ENCODE measurements at places on chromosomes 1 and 21.

DNA sequence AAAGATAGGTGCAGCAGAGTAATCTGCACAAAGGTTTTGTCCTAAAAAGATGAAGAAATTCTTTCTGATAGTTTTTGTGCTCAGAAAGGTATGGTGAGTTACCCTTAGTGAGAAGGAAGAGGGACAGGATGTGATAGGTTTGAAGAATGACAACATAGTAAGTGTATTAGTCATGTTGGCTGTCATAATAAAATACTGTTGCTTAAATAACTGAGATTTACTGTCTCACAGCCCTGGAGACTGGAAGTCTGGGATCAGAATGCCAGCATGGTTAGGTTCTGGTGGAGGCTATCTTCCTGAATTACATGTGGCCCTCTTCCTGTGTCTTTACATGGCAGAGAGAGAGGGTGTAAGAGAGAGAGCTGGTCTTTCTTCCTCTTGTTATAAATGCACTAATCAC lies 965.2 kb downstream of the TTLL7 start:
- DNase-seq = peak; percentile 79
- H3K36me3 ChIP-seq = no peaks in the 10 kb centered on the region
- peaks cover 21% of the 10 kb centered on the region for H3K4me1 ChIP-seq
- H3K4me3 ChIP-seq = no peak overlapping the region
- no peaks in the 10 kb centered on the region for H3K27me3 ChIP-seq

- no peak for DNase-seq
- no peaks in the 10 kb centered on the region for H3K4me1 ChIP-seq
- no peaks in the 10 kb centered on the region for H3K36me3 ChIP-seq
- no peak overlapping the region for H3K4me3 ChIP-seq
- no peak overlapping the region for H3K27ac ChIP-seq
Measured at GRCh38 chr1:213492161-213493041, 441.4 kb downstream of the RPS6KC1 start.

DNA sequence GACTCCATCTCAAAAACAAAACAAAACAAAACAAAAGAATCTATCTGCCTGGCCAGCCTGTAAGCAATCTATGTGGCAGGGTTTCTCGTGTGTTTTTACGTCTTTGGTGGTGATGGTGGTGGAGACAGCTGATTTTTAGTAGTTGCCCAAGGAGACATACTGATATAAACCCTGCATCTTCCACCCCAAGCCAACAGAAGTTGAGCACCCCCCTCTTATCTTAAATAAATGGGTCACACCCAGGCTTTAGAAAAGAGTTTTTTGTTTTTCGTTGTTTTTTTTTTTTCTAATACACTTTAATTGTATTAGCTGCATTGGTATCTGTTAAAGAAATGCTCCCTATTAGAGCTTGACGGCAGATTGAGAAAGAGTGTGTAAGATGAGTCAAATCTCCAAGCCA lies 134.7 kb downstream of the GLUL start:
- H3K27ac ChIP-seq = no peak overlapping the region
- no peaks in the 10 kb centered on the region for H3K27me3 ChIP-seq
- peaks cover 10% of the 10 kb centered on the region for H3K4me1 ChIP-seq
- no peak overlapping the region for H3K4me3 ChIP-seq
- no peaks in the 10 kb centered on the region for H3K36me3 ChIP-seq

GRCh38 chr1:27555700-27556424 lies 48.1 kb downstream of the AHDC1 start:
- H3K4me3 ChIP-seq = no peak overlapping the region
- DNase-seq = no peak

DNA sequence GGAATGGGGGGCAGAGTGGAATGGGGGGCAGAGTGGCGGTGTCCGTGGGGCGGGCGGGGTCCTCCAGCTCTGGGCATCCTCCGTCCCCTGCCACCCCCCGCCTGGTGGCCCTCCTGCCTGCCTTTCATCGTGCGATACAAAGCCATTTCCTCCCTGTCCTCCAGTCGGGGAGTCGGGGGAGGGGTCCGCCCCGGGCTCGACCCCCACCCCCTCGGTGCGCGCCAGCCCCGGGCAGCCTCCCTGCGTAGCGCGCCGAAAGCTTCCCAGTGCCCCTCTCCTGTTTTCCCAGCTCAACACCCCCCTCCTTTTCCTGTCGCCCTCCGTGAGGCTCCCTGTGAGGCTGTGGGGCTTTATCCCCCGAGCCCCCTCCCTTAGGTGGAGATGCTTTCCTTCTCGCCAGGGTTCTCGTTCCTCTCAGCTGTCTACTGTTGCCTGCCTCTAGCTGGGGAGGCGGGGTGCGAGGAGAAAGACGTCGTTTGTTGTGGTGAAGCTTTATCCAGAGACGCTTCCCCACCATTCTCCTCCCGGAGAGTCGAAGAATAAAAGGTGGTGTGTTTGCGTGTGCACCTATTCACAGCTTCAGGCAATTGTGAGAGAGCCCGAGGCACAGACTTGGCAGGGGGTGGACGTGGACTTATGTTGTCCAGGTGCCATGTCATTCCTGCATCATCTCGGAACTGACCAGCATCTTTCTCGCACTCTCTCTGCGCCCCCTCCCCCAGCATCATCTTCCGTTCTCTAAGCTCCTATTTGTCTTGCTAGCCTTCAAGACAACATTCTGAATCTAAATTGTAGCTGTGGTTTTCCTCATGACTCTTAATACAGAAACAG lies 848 bp downstream of the DNM3 start:
- no peaks in the 10 kb centered on the region for H3K36me3 ChIP-seq
- no peak for DNase-seq
- no peaks in the 10 kb centered on the region for H3K4me1 ChIP-seq
- H3K27ac ChIP-seq = no peak overlapping the region
- H3K4me3 ChIP-seq = no peak overlapping the region

- no peaks in the 10 kb centered on the region for H3K4me1 ChIP-seq
- H3K4me3 ChIP-seq = no peak overlapping the region
- peaks cover 5% of the 10 kb centered on the region for H3K36me3 ChIP-seq
- no peaks in the 10 kb centered on the region for H3K27me3 ChIP-seq
Measured at GRCh38 chr1:112893288-112894009, 62.5 kb downstream of the SLC16A1 start.

GRCh38 chr1:192986110-192986747 lies 72.9 kb downstream of the UCHL5 start:
- no peak overlapping the region for H3K4me3 ChIP-seq
- H3K27me3 ChIP-seq = no peaks in the 10 kb centered on the region
- H3K36me3 ChIP-seq = no peaks in the 10 kb centered on the region
- H3K27ac ChIP-seq = no peak overlapping the region
